ENCODE measurements at places on chromosomes 5 and 9.

DNA sequence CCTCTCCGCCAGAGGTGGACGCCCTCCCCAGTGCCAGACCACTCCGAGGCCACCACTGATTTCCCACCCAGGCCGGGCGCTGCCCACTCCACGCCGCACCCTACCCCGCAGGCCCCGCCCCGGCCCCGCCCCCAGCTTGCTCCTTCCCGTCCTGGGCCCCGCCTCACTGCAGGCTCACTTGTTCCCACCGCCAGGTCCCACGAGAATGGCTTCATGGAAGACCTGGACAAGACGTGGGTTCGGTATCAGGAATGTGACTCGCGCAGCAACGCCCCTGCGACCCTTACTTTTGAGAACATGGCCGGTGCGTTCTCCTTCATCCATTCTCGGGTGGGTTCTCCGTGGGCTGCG, 6.5 kb downstream of the LRRC26 start:
- no peak for DNase-seq

DNA sequence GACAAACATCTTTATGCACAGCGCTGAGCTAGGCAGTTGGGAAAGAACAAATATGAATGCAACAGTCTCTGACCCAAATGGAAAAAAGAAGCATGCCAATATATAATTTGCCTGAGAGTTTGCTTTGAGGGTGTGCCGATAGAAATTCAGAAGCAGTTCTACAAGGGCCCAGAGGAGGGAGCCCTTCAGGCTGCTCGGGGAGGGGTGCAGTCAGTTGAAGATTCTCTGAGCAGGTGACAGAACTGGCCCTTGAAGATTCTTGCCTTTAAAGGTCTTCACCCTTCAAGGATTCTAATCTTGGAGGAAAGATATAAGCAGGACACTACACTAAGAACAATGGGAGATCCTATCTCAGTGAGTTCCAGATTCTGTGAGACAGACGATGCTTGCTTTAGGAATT, 3.7 kb upstream of the PAPPA start:
- DNase-seq = no peak

DNA sequence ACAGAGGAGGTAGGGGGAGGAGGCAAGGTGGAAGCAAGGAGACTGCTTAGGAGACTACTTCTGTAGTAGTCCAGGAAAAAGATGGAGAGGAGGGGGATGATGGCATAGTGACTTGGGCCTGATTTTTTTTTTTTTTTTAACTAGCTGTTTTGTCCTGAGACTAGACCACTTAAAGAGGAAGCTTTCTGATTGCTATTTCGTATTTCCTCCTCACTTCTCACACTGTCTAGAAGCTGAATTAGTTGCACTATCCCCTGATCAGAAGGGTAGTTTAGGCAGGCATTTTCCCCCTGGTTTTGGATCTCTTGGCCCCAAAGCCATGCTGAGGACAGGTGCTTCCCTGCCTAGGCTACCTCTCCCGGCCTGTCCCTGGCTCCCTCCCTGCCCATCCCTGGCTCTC, 14.9 kb downstream of the LARP1 start:
- no peak for DNase-seq

- no peak for DNase-seq
Observed at GRCh38 chr5:51382521-51383130, 622 bp upstream of the ISL1 start.

- DNase-seq = no peak
Observed at GRCh38 chr5:4015709-4016108, 420.1 kb downstream of the IRX1 start.

DNA sequence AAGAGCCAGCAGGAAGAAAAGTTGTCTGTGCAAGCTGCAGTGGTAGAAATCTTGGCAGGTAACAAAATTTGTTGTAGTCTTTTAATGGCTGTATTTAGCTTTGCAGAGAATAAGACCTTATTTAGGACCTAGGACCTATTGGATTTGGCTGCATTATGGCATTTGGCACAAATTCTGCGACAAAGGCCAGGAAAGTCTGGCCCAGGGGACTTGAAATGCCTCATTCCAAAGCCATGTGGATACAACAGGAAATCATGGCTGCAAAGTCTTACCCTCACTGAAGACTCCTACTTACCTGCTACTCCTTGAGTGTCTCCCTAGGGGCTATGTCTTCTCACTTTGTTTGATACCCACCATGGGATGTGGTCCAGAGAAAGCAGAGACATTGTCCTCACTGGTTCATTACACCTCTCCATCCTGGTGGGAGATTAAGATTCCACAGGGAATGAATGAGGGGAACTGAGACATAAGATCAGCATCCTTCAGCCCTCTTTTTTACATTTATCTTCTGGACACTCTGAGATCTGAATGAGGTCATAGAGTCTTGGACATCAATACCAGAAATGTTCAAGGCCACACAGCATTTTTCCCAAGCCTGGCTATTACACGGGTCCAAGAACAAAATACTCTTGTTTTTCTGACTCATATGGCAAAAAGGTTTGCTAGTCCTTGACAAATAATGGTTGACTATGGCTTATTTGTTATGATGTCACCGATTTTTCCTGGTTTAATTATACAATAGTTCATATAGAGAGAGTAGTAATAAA, 119.4 kb downstream of the PDE8B start:
- no peak for DNase-seq

DNA sequence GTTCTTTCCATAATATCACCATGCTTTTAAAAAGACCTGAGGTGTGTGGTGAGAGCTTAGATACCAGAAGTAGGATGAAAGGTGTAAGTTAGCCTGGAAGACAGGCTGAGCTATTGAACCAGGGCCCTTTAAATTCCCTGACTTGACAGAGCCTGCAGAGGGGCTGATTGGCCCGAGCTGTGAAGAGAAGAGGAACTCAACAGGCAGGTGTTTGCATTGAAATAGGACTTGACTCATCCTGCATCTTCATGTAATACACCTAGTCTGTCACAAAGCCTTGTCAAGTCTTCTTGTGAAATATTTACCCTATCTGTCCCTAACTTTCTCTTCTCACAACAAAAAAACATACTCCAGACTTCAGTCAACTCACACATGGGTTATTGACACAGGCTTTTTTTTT, 16.6 kb upstream of the ANP32B start:
- no peak for DNase-seq

DNA sequence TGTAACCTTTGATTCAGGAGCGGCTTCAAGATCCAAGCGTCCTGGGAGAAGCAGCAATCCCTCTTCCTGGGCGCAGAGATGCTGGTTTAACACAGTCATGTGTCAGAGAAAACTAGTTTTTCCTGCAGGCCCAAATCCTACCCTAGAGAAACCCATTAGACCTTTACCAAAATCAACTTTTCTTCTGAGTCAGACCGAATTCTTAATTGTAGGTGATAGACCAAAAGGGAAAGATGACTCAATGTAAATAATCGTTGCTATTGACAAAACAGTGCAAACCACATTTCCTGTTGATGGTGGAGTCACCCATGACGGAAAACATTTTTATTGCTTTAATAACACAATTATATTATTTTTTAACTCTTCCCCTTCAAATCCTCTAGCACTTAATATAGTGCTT, 40.1 kb downstream of the SLC1A1 start:
- no peak for DNase-seq

GRCh38 chr9:91395106-91395552, 28.5 kb downstream of the NFIL3 start:
- DNase-seq = no peak

DNA sequence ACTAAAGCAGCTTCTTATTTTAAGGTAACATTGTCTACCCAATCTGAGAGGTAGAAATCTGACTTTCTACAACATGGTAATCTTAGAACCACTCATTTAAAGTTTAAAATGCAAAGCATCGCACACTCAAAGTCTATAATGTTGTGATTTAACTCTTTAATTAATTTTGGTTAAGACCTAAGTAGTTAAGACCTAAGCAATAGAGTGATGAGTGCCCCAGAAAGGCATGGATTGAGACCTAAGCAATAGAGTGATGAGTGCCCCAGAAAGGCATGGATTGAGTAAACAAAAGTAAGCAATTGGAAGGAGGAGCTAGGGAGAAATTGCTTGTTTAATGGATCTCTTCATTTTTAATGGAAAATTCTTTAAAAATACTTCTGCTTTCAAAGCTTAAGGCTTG, 86.8 kb downstream of the NLN start:
- no peak for DNase-seq

DNA sequence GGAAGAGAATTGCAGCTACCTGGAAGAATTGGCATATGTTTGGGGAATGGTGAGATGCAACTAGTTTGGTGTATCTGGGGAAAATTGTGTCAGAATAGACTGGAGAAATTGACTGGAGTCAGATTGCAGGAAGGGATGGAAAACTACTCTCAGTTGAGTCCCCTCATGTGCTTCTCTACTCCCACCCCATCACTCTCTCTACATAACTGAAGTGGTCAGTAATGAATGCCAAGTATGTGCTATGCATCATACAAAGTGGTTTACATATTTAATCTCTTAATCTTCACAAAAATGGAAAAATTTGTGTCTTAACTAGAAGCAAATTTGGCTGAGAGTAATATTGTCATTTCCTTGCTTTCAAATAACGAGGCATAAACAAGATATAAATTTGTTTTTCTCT, 146.4 kb upstream of the TNC start:
- no peak for DNase-seq

DNA sequence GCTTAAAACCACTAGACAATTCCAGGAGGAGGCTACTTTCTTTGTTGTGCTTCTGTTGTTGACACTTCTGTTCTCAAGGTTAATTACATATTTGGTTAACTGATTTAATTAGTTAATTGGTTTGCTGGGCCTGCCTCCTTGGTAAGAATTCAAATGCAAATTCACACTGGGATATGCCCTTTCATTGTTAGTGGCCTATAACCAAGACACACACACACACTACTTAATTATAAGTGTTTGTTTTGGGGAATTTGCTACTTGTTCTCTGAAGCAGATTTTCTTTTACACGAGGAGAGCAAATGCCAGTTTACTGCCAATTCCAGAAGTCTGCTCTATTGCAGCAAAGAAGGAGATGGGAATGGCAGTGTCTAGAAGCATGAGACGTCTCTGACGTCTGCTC, 101.6 kb upstream of the BASP1 start:
- no peak for DNase-seq

DNA sequence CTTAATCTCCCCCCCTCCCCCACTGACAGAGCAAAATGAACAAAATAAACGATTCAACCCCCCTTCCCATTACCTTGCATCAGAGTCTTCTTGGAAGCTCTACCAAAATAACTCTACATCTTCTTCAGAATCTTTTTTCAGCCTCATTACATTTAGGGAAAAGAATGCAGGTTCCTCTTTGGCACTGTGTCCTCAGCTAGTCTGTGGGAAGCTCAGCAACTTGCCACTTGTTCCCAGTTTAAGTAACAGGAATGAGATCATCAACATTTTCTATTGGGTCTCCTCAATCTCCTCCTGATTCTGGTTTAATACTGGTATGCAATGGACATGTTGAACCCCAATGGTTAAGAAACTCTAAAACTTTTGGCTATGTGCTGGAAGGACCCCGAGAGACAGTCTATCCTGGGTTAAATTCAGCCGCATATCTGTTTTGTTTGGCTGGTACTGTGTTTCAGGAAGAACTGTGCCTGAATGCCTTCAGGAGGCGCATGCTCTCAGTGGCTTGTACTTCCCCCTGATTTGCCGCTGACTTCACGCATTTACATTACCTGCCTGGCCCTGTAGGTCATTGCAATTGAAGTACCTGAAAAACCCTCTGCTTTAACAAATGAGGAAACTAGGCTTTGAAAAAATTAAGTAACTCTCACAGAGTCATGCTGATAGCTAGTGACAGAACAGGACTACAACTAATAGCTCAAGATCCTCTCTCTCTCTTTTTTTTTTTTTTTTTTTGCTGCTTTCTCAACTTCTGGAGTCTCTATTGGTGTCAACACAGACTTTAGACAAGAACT, 78.1 kb upstream of the HMHB1 start:
- no peak for DNase-seq

GRCh38 chr9:119179701-119180100, 189.5 kb downstream of the BRINP1 start:
- no peak for DNase-seq

- no peak for DNase-seq
Observed at GRCh38 chr5:128774605-128775004, 190.7 kb upstream of the SLC27A6 start.

DNA sequence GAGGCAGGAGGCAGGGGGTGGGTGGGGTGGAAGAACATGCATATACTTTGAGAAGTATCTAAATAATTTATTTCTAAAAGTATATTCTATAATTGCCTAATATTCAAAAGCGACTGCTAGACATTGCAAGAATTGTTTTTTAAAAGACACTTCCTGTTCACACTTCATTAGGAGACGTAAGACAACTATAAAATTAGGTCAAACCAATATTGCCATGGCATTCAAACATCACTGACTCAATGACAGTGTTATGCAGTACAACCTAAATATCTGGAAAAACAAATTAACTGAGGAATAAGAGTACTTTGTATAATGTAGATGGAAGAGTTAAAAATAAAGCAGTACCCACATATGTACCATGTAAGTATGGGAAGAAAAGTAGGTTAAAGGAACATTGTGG, 4.5 kb downstream of the CCNH start:
- no peak for DNase-seq

DNA sequence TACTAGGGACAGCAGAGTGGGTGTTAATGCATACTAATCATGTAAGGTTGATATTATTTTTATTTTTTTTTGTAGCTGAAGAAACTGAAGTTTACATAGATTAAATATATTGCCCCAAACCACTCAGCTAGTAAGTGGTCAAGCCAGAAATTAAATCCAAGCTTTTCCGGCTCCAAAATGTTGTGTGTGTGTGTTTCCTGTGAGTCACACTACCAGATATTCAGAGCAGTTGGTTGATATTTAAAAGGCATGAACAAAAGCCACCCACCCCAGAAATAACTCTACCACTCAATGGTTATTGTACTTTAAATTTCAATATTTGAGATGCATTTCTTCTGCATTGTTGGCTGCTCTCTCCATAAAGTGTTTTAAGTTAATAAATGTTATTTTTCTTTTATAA, 29.5 kb downstream of the KCNN2 start:
- DNase-seq = no peak

DNA sequence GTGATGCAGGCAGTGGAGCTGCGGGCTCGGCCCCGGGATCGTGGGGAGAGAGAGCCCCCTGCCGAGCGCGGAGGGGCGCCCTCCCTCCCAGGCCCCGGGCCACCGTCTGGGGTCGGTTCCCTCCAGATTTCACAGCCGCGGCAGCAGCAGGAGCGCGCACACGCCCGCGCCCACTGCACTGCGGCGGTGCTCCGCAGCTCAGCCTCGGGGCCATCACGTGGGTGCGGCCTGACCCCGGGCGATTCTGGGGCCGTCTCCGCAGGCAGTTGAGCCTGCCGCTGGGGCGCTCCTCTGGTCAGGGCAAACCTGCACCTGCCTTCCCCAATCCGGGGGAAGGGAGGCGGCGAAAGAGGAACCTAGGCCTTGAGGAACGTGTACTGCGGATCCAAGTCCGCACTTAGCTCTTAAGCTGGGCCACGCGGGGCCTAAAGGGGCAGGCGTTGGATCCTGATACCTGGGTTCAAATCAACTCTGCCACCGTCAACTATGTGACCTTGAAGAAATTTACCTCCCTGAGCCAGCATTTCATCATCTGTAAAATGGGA, 9.4 kb upstream of the DELE1 start:
- no peak for DNase-seq
